ENCODE measurements at places on chromosomes 3 and 15.

DNA sequence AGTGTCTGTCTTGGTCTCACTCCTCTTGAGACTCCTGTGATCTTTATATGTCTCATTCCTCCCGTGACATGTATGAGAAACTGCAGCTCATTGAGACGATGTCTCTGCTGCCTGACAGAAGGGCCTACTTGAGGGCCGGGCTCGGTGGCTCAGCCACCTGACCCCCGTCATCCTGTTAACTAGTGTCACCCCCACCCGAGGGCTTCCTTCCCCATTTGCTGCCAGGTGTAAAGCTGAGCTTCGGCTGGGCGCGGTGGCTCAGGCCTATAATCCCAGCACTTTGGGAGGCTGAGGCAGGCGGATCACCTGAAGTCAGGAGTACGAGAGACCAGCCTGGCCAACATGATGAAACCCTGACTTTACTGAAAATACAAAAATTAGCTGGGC, 12.7 kb downstream of the SEMA4B start:
- DNase-seq = no peak

- peak; percentile 49 for DNase-seq
Measured at GRCh38 chr3:11638495-11639358, 5.0 kb downstream of the VGLL4 start.

- no peak for DNase-seq
Measured at GRCh38 chr3:151814588-151814987, 672 bp downstream of the AADAC start.

DNA sequence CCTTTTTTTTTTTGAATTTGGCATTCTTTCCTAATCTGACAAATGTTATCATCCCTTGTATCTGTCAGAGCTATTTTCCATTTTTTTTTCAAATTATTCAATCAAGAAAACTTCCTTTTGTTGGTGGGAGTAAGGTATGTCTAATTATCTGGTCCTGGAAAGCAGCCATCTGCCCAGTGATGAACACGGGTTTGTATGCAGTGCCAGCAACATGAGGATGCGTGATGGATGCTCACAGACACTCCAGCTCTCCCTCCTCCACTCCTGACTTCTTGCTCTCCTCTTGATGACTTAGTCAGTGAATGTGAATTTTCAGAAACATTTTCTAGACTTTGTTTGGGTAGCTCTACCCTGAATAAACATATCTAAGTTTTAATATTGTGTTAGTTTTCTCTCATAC, 79.2 kb downstream of the IL1RAP start:
- DNase-seq = no peak

DNA sequence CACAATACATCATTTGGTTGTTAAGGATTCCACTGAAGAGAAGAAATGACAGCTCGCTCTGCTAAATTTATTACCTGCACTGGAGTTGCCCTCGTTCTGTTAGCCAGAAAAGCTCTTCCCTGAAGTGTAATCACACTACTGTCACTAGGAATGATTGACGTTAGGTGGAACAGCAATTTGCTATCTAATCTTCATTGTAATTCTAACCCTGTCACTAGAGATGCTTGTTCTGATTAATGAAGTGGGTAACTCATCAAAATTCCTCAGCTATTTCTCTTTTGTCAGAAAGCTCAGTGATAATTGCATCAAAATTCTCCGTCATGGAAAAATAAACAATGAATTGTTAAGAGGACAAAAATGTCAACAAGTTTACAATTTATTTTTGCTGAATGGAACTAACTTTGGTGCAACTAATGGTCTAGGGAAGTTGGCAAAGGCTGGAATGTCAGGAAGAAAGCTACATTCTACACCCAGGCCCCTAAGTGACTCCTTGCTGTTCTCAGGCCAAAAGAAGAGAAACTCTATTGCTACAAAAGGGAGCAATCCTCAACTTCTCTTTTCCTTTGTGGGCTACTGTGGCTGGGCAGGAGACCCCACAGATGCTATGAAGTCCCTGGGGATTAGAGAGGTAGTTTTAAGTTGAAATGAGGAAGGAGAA, 34.1 kb downstream of the CCDC191 start:
- DNase-seq = no peak

DNA sequence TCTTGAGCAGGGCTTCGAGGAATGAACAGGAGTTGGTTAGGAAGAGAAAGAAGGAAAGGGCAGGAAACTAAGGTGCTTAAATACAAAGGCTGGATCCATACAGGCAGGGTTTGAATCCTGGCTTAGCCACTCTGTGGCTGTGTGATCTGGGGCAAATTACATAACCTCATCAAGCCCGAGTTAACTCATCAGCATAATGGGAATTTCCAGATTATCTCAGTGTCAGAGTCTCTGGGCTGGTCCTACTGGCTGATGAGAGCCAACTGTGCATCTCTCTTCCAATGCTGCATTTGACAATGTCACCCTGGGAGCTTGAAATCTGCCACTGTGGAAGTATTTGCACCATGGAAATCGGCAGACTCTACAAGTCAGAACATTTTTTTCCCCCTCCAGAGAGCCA, 83.8 kb upstream of the SLC6A6 start:
- no peak for DNase-seq

- peak; percentile 21 for DNase-seq
Measured at GRCh38 chr3:45952456-45952855, 9.2 kb downstream of the CXCR6 start.

DNA sequence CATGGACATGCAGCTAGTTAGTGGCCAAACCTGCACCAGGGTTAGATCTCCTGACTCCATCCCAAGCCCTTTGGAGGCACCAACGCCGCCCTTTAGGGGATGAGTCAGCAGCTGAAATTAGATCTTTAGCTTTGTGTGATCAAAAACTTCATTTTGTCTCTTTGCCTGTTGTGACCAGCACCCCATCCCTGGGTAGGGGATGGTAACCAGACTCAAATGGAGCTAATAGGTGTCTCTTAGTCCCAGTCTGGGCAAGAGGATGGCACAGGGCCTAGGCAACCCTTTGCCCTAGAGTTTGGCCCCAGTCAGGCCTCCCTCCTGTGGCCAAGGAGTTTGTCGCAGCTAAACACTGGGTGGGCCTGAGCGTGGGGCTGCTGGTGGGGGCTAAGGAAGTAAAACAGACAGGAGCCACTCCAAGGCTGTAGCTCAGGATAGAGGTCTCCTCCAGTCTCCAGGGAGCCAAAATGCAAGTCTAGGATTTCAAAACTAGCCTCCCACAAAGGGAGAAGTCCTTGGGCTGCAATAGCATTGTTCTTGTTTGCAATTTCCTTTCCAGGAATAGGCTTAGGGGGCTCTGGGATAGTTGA, 105.1 kb downstream of the CPN2 start:
- no peak for DNase-seq

All from adipocyte (in vitro differentiated cells).